ENCODE measurements at places on chromosomes 16 and 17. TPM values are rescaled to one million over a fixed set of nuclear protein-coding genes. Genes with fewer than 3 reads are reported as not detected.

Gene HCRT
- total RNA-seq, result not detected

DNA sequence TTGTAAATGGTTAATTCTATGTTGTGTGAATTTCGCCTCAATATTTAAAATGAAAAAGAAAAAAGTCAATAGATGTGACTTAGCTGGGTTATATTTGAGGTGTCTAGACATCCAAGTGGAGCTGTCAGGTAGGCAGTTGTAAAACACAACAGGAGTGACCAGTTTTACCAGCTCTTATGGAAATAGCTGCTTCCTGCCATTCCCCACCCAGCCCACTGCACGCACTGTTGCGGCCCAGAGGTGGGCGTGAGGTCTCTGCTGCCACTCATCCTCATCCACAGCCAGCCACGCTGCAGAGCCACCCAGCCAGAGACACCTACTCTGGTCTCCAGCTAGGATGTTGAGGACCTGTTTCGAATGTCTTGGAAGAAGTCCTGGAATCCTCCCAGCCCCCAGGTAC is 3.4 kb upstream of the CARD14 start:
- no peak for DNase-seq
- H3K4me3 ChIP-seq, result no peak overlapping the region
- no peaks in the 10 kb centered on the region for H3K4me1 ChIP-seq
- no peak overlapping the region for H3K27ac ChIP-seq
- no peaks in the 10 kb centered on the region for H3K36me3 ChIP-seq
- H3K27me3 ChIP-seq, result peaks cover 7% of the 10 kb centered on the region

DNA sequence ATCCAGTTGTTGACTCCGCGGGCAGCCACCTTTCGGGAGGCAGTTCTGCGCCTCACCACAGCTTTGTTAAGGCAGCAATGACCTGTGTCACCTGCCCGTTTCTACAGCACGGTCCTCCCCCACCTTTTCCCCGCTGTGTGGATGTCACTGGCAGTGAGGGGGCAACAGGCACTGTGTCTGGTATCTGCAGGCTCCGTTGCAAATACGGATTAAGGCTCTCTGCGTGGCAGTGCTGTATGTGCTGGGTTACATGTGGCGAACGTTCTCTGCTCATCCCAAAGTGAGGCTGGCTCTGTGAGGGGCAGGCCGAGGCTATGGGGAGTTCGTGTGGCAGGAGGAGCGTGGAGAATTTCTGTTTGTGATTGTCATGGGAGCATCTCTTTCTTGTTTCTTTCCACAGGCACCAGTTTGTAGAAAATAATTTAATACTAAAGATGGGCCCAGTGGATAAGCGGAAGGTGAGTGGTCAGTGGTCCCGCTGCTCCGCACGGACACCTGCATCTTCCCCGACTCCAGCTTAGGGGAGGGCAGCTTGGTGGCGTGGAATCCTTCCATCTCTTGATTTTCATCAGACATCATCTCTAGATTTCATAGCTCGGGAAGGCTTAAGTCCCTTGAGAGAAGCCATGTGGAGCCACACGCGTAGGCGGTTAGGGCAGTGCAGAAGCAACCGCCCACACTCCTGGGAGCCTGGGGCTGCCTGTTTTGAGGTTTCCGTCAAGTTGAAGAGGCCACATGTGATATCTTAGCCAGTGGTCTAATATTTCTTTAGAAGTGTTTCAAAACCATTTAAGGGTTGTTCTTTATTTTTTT is 57.8 kb downstream of the PDPK1 start:
- no peaks in the 10 kb centered on the region for H3K4me1 ChIP-seq
- no peaks in the 10 kb centered on the region for H3K27me3 ChIP-seq
- H3K27ac ChIP-seq, result no peak overlapping the region
- peaks cover 47% of the 10 kb centered on the region for H3K36me3 ChIP-seq

GRCh38 chr17:7839876-7840261 is 5.9 kb downstream of the KDM6B start:
- no peak overlapping the region for H3K4me3 ChIP-seq
- H3K27me3 ChIP-seq, result no peaks in the 10 kb centered on the region
- no peak for DNase-seq
- no peaks in the 10 kb centered on the region for H3K36me3 ChIP-seq

Gene FBXO39
- not detected for total RNA-seq

DNA sequence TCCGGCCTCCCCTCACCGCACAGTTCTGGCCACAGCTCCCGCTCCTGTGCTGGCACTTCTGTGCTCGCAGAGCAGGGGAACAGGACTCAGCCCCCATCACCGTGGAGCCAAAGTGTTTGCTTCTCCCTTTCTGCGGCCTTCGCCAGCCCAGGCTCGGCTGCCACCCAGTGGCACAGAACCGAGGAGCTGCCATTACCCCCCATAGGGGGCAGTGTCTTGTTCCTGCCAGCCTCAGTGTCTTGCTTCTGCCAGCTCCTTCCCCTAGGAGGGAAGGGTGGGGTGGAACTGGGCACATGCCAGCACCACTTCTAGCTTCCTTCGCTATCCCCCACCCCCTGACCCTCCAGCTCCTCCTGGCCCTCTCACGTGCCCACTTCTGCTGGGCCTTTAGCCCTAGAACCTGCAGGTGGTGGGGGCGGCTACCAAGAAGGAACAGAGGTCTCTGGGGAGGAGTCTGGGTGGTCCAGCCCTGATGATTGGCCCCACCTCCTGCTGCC is 645 bp upstream of the ELMO3 start:
- H3K27ac ChIP-seq, result no peak overlapping the region
- peaks cover 5% of the 10 kb centered on the region for H3K4me1 ChIP-seq
- H3K27me3 ChIP-seq, result no peaks in the 10 kb centered on the region
- H3K36me3 ChIP-seq, result peaks cover 92% of the 10 kb centered on the region
- peak; percentile 30 for DNase-seq
- H3K4me3 ChIP-seq, result no peak overlapping the region

- H3K4me3 ChIP-seq, result no peak overlapping the region
- H3K27me3 ChIP-seq, result no peaks in the 10 kb centered on the region
- H3K36me3 ChIP-seq, result no peaks in the 10 kb centered on the region
- H3K4me1 ChIP-seq, result no peaks in the 10 kb centered on the region
- no peak overlapping the region for H3K27ac ChIP-seq
Measured at GRCh38 chr16:68590201-68590994, 51.3 kb downstream of the ZFP90 start.

DNA sequence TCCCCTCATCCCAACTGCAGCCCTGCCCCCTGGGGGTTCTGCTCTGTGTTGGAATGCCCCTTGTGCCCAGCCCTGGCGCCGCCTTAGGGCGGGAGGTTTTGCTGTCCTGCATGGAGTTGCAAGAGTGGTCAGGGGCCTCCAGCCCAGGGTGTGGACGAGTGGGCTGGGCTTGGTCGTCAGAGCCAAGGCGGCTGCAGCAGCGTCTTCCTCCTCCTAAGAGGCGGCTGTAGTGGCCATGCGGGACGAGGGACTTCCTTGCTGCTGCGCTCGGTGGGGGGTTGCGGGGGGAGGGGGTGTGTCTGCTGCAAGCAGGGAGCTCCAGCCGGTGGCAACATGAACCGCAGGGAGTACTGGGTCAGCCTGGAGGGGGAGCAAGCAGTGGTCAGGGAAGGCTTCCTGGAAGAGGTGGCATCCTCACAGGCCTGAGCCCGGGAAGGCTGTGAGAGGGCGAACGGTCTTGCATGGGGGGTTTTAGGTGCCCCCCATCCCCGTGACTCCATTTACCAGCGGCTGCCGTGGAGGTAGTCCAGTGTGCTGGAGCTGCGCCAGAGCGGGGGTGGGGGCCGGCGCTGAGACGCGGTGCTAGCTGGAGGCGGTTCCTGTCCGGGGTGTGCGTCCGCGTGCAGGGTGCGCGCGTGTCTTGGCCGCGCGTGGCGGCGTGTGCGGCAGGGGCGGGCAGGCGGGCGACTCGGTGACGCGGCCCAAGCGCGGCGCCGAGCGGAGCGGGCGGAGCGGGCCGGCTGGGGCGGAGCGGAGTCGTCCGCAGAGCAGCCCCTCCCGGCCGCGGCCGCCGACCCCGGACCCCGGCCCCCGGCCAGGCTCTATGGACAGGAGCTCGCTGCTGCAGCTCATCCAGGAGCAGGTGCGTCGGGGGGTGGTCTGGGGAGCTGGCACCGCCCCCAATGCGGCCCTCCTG is at the start of gene RHBDL1:
TSS of gene RHBDL1 (plus strand) at position 704 of the 916 bp plus-strand sequence. CDS start at position 824, 120 bp downstream.
- no peak for DNase-seq
- no peaks in the 10 kb centered on the region for H3K27me3 ChIP-seq
- peaks cover 14% of the 10 kb centered on the region for H3K4me1 ChIP-seq

DNA sequence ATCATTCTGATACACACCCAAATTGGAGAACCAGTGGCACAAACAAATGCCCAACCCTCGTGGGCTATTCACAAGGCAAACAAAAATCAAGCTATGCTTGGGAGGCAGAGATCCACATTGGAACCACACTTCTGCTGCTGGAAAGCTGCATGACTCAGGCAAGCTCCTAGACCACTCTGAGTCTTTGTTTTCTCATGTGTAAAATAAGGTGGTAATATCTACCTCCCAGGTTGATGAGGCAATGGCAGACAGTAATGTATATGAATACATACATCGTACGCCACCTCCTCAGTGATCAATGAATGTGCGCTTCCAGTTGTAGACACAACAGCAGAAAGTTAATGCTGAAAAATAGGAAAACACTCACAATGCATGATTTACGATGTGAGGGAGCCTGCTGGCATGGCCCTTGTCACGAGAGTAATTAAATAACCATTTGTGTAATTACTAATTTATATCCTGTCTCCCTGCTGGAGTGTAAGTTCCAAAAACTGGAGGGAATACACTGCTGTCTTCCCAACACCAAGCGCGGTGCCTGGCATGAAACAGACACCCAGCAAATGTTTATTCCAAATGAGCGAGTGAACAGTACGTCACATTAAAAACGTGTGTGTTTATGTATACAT is 69.9 kb upstream of the HSBP1 start:
- H3K4me1 ChIP-seq, result no peaks in the 10 kb centered on the region
- no peak for DNase-seq

Gene CLEC3A
- not detected for total RNA-seq

DNA sequence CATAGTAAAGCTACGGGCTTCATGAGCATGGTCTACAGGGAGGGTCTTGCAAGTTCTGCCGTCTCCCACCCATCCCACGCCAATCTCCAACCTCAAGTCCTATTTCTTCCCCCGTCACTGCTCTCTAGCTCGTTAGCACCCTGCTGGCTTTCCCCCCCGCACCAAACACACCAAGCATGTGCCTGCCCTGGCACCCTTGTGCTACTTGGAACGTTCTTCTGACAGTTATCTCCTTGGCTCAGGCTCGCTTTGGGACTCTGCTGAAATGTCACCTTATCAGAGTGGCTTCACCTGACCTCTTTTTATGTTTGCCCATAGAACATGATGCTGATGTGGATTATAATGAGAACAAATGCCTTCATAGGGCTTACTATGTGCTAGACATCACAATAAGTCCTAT is 21.9 kb downstream of the GLYR1 start:
- no peak overlapping the region for H3K27ac ChIP-seq
- H3K36me3 ChIP-seq, result peaks cover 97% of the 10 kb centered on the region
- no peak overlapping the region for H3K4me3 ChIP-seq
- H3K4me1 ChIP-seq, result no peaks in the 10 kb centered on the region

- no peaks in the 10 kb centered on the region for H3K36me3 ChIP-seq
- no peak for DNase-seq
- H3K4me1 ChIP-seq, result no peaks in the 10 kb centered on the region
- H3K4me3 ChIP-seq, result no peak overlapping the region
- no peak overlapping the region for H3K27ac ChIP-seq
- no peaks in the 10 kb centered on the region for H3K27me3 ChIP-seq
Measured at GRCh38 chr17:62737513-62737912, 70.6 kb downstream of the MARCHF10 start.

- no peaks in the 10 kb centered on the region for H3K36me3 ChIP-seq
- no peak for DNase-seq
- no peaks in the 10 kb centered on the region for H3K27me3 ChIP-seq
- no peak overlapping the region for H3K27ac ChIP-seq
Measured at GRCh38 chr16:15829460-15829859, 27.4 kb downstream of the MYH11 start.

Gene ARL4D
- total RNA-seq, result 28.0 TPM

Gene CDT1
- 36.7 TPM for total RNA-seq

Gene C17orf100
- 0.88 TPM for total RNA-seq

- H3K36me3 ChIP-seq, result no peaks in the 10 kb centered on the region
- no peak overlapping the region for H3K27ac ChIP-seq
- no peak overlapping the region for H3K4me3 ChIP-seq
- no peaks in the 10 kb centered on the region for H3K4me1 ChIP-seq
Measured at GRCh38 chr16:85564277-85565051, 48.7 kb upstream of the GSE1 start.

Gene TEKT5
- not detected for total RNA-seq

DNA sequence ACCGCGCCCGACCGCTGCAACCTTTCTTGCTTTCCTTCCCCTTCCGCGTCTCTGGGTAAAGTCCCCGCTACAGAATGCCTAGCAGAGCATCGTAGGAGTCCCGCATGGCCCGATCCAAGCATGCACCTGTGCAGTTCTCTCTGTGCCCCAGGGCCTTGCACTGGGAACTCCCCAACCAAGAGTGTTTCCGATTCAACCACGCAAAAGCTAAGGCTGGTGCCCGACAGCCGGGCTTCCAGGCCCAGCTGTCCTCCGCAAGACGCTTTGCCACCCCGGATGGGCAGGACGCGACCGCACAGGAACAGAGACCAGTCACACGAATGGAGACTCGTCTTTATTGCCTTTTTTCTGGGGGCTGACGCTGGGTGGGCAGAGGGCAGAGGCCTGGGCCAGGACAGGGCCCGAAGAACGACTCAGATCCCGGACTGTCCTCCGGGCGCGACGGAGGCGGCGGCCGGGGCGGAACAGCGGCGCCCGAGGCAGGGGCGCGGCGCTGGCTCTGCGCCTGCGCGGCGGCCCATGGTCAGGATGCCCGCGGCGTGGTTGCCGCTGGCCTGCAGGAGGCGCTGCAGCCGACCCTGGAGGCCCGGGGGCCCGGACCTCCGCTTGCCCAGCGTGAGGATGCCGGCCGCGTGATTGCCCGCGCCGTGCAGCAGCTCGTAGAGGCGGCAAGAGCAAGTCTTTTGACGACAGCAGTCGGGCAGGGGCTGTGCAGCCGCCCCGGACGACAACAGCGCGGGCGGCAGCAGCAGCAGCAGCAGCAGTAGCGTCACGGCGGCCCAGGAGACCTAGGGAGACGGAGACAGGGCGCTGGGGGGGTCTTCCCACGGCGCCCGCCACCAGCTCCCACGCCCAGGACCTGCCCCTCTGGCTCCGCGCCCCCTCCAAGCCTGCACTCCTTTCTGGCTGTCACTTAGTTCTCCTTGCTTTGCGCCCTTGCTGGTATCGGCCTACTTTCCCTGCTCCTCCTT is 1.2 kb downstream of the HCRT start:
- H3K27me3 ChIP-seq, result peaks cover 32% of the 10 kb centered on the region
- H3K36me3 ChIP-seq, result no peaks in the 10 kb centered on the region
- no peak overlapping the region for H3K27ac ChIP-seq
- peak overlapping the region; percentile 22 for H3K4me3 ChIP-seq
- H3K4me1 ChIP-seq, result peaks cover 40% of the 10 kb centered on the region

- no peak overlapping the region for H3K27ac ChIP-seq
- H3K27me3 ChIP-seq, result no peaks in the 10 kb centered on the region
- DNase-seq, result no peak
- no peak overlapping the region for H3K4me3 ChIP-seq
- H3K4me1 ChIP-seq, result no peaks in the 10 kb centered on the region
Measured at GRCh38 chr17:80944326-80944725, 47.3 kb upstream of the CHMP6 start.

Gene XPO6
- 347 TPM for total RNA-seq

- H3K36me3 ChIP-seq, result no peaks in the 10 kb centered on the region
- H3K4me1 ChIP-seq, result no peaks in the 10 kb centered on the region
- H3K27ac ChIP-seq, result no peak overlapping the region
- DNase-seq, result no peak
- H3K27me3 ChIP-seq, result no peaks in the 10 kb centered on the region
Measured at GRCh38 chr16:12992066-12992465, 90.7 kb downstream of the SHISA9 start.
